SHP77 (cell line): ENCODE measurements at places on chromosomes 4 and X.

DNA sequence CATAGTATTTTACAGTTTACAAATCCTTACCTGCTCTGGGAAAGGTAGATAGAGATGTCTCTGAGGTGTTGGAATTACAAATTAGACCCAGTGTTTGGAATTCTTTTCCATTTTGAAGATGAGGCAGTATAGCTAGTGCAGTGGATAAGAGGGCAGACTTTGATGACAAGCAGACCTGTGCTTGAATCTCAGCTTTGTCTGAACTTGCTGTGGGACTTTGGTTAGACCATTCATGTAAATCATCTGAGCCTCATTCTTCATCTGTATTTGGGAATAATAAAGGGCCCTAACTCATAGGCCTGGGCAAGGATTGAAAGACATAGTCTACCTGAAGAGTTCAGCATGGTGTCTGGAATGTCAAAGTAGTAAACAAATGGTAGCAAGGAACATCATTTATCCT is 77.2 kb upstream of the BOD1L1 start:
- no peak for DNase-seq

DNA sequence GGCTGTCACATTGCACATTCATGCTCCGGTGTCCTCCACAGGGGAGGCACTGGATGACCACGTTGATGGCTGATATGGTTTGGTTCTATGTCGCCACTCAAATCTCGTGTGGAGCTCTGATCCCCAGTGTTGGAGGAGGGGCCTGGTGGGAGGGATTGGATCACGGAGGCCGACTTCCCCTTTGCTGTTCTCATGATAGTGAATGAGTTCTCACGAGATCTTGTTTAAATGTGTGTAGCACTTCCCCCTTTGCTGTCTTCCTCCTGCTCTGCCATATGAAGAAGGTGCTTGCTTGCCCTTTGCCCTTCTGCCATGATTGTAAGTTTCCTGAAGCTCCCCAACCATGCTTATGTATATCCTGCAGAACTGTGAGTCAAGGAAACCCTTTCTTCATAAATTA is 22.3 kb upstream of the NAT8L start:
- DNase-seq = no peak

DNA sequence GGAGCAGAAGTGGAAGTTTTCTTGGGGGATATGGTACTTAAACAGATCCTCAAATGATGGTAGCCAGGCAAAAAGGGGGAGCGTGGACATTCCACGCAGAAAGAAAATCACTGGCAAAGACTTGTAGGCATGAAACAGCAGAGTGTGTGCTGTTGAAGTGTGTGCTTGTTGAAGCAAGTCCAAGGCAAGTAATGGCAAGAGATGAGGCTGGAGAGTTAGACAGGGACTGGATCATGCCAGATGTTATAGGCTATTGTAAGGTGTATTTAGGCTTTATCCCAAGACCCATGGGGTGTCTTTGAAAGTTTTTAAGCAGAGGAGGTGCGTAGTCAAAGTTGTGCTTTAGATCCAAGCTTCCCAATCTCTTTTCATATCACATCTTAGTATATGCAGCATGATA is 124.5 kb downstream of the MBNL3 start:
- no peak for DNase-seq

DNA sequence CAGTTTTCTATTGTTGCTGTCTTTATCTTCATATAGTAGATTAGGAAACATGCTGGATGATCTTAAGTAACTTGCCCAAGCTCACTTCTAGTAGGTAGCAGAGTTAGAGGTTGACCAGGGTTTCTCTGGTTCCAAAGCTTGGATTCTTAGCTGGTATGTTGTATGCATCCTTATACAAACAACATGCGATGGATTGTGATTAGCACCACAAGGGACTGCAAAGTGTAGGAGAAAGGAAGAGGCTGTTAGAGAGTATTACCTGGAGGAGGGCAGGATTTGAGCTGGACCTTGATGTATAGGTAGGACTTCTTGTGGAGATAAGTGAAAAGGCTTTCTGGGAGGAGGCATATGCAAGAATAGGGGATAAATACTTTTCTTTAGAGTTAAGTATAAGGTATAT is 5.6 kb downstream of the STIM2 start:
- no peak for DNase-seq

GRCh38 chr4:26307037-26307800 is 13.6 kb upstream of the RBPJ start:
- peak; percentile 39 for DNase-seq

DNA sequence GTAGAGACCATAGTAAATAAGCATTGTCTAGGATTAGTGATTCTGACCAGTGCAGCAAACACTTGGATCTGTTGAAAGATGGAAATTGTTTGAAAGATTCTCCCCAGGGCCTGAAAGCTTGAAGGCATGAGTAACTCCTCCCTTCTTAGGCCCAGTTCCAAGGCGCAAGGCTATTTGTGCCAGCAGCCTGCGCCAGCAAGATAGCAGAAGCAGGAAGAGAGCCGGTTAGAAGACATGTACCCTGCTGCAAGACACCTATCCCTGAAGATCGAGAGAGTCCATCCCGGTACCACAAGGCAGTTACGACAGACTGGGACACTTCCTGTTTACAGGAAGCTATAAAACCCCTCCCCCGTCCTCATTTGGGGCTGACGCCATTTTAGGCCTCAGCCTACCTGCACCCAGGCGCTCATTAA is 72.4 kb upstream of the JADE1 start:
- DNase-seq = no peak

GRCh38 chrX:45621376-45622041 is 420.8 kb upstream of the DIPK2B start:
- no peak for DNase-seq

DNA sequence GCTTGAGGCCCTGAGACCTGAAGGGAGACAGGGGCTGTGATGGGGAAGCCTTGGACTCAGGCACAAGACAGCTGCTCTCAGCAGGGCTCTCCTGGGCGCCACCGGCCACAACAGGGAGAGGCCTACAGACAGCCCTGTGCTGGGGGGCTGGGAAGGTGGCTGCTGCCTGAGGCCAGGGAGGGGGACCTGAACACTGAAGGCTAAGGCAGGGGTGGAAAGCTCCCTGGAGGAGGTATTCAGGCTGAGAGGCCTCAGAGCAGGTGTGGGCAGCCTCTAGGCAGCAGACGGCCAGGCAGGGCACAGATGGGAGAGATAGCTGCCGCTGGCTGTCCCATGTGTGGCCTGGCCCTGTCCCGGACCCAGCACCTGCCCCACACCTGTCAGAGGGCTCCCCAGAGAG is 33.0 kb downstream of the TACC3 start:
- DNase-seq = no peak

GRCh38 chr4:145898926-145899531 is 39.6 kb downstream of the ZNF827 start:
- no peak for DNase-seq

- DNase-seq = no peak
Observed at GRCh38 chrX:69085151-69085550, 80.1 kb downstream of the PJA1 start.
